ENCODE measurements at places on chromosomes 1 and 21.

GRCh38 chr1:227726924-227727599, 8.0 kb downstream of the JMJD4 start:
- DNase-seq = no peak

GRCh38 chr1:237664348-237664747, 226.4 kb downstream of the ZP4 start:
- no peak for DNase-seq

DNA sequence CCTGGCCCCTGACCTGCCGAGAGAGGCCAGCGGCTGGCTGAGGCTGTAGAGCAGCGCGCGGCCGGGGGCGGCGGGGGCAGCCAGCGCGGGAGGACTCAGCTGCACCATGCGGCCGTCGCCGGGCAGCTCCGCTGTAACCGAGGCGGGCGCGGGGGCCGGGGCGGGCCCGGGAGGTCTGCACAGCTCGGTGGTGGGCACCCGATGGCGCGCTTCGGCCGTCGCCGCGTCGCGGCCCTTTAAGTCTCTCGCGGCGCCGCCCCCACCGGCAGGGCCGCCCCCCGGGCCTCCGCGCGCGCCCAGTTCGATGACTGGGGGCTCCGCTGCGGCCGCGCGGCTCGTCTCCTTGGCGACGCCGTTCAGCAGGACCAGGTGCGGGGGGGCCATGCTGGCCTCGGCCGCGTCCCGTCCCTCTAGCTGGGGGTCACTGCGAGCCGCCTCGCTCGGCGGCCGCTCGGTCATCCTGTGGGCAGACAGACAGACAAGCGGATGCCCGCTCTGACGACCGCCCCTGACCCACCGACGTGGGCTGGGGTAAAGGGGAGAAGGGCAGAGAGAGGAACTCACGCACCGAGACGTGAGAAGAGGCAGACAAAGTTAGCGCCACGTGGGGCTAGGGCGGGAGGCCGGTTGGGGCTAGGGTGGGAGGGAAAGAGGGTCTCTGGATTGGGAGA, 6.5 kb downstream of the TAL1 start:
- no peak for DNase-seq

- no peak for DNase-seq
These were observed 103.7 kb upstream of the DPT start for GRCh38 chr1:168832661-168833060.

DNA sequence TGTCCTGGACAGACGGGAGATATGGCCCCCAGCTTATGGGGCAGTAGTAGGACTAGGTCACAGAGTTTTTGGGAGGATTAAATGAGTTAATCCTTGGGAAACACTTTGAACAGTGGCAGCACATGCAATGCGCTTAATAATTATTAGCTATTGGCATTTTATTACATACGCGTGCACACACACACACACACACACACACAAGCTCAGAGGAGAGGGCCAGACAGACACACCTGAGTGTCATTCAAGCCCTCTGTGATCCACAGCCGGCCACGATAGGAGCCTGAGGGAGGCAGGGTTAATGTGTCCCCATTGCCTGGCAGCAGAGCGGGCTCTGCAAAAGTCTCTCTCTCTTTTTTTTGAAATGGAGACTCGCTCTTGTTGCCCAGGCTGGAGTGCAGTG, 37.9 kb downstream of the EPHA2 start:
- DNase-seq = no peak

DNA sequence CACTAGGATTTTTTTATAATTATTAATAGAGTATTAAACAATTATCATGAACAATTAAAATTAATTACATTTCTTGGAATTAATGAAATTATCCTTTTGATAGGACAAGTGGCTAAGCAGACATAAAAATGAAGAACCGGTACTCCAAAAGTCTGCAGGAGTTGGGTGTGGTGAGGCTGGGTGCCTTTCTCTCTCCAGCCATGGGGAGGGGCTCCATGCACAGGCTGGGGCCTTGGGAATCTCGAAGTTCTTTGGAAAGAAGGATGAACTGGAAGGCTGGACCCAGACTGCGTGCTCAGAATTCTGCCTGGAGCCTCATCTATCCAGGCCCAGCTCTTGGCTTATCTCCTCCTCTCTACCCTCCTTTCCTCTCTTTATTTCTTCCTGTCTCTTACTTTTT, 94.1 kb downstream of the ACTL8 start:
- no peak for DNase-seq

DNA sequence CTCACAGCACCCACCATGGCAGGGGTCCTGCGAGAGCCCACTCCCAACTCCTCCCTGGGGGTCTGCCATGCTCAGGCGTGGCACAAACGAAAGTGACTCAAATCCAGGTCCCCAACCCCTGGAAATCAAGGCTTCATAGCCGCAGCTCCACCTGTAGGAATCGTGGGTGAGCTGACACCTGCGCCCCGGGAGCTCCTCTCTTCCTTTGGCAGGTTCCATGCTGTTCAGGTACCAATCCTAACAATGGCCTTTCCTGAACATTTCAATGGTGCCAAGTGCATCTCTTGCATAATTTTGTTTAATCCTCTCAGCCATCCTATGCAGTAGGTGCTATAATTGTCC, 28.9 kb upstream of the NPPB start:
- no peak for DNase-seq

- DNase-seq = no peak
These were observed 79.7 kb upstream of the SLC2A1 start for GRCh38 chr1:43038232-43038935.

GRCh38 chr1:26049531-26050247, 3.8 kb upstream of the SLC30A2 start:
- no peak for DNase-seq

- peak; percentile 94 for DNase-seq
These were observed 25.8 kb downstream of the SHISAL2A start for GRCh38 chr1:52658795-52659194.

DNA sequence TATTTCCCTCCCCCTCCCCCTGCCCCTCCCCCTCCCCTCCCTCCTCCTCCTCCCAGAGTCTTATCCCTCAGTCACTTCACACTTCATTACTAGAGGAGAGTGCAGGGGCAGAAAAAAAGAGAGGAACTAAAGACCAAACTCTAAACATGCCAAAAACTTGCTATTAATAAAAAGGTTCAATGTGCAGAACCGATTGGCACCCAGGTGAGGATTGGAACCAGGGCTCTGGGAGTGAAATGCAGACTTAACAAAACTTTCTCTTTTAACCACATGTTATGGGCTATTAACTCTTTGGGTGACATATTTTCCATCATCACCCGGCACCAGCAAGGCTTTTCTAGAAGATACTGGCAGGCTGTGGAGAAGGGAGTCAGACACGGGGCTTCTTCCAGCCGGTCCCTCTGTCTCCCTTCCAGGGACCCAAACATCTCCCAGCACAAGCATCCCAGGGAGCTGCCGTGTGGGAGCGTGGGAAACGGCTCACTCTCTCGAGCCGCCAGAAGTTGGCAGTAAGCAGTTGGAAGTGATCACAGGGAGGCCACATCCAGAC, 13.6 kb downstream of the NID1 start:
- DNase-seq = no peak

GRCh38 chr1:228092342-228093049, 10.0 kb downstream of the ARF1 start:
- DNase-seq = no peak

Measured in MCF 10A (cell line).